ENCODE measurements at places on chromosomes 3 and 15.

- DNase-seq = no peak
These were observed 16.9 kb upstream of the CPNE9 start for GRCh38 chr3:9686703-9687102.

DNA sequence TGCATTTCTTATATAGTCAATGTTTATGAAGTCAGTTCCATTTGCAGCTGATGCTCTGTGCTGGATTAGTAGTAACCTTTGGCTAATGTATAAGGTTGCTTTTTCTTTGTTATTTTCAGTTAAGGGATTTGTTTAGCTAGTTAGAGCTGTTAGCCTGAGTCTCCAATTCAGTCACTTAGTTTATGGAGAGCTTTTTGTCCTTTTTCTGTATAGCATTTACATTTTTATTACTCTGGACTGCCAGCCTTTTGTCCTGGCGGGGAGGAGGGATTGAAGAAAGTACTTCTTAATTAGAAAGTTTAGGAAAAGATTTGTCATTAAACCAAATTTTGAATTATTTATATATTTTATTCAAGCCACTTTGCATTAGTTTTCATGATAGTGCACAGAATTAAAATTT is 52.0 kb downstream of the DNAJC13 start:
- no peak for DNase-seq

DNA sequence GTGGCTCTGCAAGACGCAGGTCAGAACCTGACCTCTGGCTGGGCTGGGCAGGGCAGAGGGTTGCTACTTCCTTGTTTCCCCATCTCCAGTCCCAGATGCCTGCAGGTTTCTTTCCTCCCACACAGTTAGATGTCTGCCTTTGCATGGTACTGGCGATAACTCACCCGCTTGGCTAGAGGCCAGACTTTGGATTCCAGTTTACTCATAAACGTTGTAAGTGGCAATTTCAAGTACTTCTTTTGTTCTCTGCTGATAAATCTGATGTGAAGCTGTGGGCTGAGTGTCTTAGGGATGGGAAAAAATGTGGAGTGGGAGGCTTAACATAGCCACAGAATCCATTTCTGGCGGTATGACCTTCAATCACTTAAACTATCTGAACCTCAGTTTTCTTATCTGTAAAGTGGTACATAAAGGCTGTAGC is 194.2 kb downstream of the EBLN2 start:
- no peak for DNase-seq

DNA sequence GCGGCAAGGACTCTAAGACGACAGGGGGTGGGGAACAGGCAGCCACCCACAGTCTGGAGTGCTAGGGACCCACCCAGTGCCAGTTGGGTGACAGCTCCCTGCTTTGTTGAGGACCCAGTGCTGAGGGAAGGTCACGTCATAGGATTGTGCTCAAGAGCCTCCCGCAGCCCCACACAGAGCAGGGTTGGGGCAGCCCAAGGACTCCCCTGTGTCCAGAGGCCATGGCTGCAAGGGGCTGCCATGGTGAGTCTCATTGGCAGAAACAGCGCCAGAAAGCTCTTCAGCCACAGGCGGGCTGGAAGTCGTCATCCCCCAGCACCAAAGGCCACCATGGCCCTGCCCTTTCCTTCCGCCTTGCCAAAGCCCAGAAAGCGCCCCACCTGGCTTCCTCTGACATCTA is 37.0 kb upstream of the PLXNA1 start:
- no peak for DNase-seq

Measured in stimulated activated CD4-positive, alpha-beta T cell treated with anti-CD3 and anti-CD28 coated beads, TNF-alpha, amount 100 ng/mL, for 1 hour (primary cell).